Activated CD4-positive, alpha-beta T cell treated with anti-CD3 and anti-CD28 coated beads, Interleukin-2, amount 50 U/mL, for 16 hours (primary cell): ENCODE measurements at places on chromosomes 1 and 21.

DNA sequence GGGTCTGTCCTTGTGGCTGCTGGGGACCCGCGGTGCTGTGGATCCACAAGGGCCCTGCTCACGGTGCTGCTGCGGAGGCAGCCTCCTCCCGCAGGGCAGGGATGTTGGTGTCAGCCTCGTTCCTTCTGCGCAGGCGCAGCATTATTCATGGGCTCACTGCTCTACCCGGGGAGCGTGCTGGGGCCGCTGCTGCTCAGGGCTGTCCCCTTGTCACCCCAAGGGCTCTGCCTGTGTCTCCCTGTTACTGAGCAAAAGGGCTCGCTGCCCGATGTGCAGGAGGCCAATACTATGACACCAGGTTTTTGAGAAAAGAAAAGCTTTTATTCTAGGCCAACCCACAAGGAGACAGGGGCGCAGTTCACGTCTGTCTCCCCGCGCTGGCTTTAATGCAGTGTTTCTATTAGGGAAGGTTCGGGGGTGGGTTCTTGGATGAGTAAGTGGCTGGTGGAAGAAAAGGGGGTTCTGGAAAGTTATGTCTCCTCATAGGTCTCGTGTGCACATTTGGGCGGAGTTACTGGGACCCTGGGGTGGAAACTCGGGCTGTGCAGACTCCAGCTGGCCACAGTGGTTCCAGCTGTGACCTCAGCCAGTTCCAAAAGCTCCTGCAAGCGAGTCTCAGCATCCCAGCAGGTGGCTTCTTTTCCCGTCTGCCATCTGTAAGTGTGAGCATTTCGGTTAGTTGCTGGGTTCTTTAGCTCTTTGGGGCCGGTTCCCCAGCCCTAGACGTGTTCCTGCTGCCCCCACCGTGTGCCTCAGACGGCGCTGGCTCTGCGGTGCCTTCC, 40.8 kb upstream of the LRRC3 start:
- no peak for DNase-seq

DNA sequence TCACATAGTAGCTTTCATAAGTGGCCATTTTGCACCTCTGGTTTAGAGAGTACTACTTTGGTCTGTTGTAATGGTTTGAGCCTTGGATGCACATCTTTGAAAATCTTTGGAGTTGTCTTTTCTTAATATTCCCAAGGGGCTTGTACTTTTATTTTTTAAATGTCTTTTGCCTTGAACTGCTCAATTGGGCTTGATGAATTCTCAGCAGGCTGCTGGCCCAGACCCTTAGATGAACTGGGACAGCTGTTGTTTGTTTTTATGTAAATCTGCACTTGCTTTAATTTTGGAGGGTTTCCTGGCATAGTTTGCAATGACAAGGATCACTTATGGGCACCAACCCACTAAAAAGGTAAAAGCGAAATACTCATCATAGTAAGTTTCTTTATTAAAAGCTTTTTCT, 24.9 kb downstream of the NGF start:
- DNase-seq = no peak

GRCh38 chr1:27149084-27149761, 5.7 kb downstream of the SLC9A1 start:
- no peak for DNase-seq

DNA sequence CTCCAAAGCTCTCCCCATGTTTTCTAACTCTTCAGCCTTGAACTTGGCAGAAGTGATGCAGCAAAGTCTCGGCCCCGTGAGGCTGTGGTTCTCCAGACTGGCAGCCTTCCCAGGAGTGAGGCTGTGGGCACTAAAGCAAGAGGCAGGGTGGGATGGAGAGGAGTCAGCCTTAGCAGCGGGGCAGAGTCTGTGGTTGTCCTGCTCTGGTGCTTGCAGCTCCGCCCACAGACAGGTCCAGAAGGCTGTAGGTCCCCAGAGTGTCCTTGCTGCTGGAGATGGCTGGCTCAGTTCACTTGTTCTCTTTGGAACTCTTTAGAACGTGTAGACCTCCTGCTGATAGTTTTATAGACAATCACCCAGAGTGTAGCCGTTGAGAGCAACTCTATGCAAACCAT, 142.6 kb downstream of the AJAP1 start:
- DNase-seq = no peak

GRCh38 chr1:244046907-244047611, 4.0 kb upstream of the ZBTB18 start:
- no peak for DNase-seq

DNA sequence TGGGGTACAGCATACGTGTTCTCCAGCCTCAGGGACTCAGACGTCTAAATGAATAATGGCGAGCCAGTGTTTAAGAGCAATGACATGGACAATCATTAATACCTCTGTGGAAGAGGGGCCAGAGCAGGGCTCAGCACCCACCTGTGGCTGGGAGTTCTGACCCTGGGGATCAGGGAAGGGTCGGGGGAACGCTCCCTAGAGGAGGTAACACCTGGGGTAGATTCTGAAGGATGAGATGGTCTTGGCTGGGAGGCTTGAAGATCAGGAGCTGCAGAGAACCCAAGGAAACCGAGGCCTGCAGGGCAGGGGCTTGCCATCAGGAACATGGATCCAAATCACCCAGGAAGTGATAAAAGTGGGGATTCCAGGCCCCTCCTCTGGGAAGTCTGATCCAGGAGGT, 138.2 kb upstream of the RUNX3 start:
- no peak for DNase-seq

DNA sequence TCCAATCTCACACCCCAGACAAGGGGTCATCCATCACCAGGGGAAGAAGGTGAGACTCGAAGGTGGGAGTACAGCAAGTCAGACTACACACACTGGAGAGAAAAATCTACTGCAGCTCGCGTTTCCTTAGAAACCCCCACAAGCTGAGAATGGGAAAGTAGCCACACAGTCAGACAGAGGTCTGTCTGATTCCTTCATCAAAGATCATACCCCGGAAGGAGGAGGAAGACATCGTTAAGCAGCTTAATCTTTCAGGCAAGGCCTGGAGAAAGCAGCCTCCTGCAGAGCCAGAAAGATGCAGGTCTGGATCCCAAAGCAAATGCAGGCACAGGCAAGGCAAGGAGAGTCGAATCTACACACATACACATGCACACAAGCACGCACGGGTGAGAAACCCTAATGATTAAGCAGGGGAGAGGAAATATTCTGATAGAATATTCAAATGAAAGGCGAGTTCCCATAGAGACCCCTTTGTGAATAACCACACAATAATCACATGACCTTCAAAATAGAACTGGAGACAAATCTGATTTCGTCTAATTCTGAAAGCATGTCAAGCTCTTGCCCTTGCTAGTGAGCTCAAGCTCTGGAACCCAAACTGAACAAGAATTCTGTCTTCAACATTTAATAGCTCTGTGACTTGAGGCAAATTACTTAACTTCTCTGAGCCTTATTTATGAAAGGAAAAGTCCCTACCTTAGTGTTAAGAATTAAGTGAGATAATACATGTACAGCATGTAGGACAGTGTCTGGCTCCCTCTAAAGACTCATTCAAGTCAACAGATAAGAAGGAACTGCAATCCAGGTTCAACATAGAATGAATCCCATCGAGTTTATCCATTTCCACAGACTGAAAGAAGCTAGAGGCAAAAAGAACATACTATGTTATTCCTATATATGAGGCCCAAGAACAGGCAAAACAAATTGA, 387.8 kb downstream of the OMA1 start:
- DNase-seq = no peak

DNA sequence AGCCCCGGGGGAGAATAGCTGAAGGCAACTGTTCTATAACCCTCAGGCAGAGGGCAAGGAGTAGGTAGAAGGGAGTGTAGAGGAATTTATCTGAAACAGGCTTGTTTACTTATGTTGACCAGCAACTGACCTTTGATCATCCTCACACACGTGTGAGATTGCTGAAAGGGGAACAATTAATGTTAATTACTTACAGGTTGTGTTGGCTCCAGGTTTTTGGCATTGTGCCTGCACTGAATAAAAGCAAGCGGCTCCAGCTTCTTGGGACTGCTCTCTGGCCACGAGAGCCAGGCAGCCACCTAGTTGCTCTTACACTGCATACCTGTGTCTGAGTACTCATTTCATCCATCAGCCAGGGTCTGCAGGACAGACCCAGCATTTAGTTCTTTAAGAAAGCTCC, 41.3 kb upstream of the ARHGEF10L start:
- DNase-seq = no peak

DNA sequence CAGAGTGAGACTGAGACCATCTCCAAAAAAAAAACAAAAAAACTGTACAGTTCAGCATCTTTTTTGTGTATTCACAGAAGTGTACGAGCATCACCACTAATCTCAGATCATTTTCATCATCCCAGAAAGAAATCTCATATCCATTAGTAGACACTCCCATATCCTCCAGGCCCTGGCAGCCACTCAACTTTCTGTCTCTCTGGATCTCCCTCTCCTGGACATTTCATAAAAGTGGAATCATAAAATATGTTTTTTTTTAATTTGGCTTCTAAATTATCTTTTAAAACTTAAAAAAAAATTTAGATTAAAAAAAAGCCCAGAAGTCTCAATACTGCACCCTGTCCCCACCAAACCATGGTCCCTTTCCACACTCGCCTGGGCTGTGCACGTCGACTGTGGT, 22.1 kb downstream of the RIPPLY3 start:
- DNase-seq = no peak

- DNase-seq = peak; percentile 100
These were observed at the start of gene CCT8 for GRCh38 chr21:29073222-29074006. Gene CCT8, minus strand, starts transcription at chr21:29073648. Its CDS starts 58 bp downstream, at chr21:29073590.

GRCh38 chr1:24409535-24409934, 4.0 kb downstream of the STPG1 start:
- DNase-seq = no peak

DNA sequence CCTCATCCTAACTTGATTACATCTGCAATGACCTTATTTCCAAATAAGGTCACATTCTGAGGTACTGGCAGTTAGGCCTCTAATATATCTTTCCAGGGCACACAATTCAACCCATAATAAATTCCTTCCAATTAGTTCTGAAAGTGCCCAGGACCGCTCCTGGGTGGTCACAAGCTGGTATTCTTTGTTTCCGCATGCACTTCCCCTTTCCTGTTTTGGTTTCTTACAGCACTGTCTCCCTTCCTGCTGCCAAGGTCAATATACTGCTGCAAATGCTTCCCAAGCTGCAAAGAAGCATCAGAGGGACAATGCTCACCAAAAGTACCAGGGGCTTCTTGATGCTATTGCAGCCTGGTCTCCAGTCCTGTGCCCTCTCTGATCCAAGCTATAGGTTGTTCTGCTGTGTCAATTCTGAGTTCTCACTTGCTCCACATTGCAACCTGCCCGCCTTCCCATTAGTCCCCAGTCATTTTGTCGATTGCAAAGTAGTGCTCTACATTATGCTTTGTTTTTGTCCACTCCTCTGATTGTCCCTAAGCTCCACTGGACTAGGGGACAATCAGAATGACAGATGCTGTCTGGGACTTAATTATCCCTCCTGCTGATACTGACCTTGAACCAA, 13.9 kb upstream of the XPR1 start:
- DNase-seq = no peak

DNA sequence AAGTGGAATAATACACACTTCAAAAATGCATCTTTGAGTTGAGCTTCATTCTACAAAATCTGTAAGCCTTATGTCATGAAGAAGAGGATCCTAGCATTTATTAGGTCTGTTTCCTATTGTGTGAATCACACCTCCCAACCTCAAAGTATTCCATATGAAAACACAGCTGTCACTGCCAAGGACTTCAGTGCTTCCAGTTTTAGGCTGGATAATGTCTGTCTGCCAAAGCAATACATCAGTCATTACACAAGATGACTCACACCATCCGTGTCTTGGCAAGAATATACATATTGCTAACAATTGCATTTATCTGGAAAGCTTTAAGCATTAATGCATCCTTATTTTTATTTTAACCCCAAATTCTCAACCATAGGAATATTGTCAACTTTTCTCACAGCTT, 125.7 kb upstream of the TMPRSS15 start:
- no peak for DNase-seq

DNA sequence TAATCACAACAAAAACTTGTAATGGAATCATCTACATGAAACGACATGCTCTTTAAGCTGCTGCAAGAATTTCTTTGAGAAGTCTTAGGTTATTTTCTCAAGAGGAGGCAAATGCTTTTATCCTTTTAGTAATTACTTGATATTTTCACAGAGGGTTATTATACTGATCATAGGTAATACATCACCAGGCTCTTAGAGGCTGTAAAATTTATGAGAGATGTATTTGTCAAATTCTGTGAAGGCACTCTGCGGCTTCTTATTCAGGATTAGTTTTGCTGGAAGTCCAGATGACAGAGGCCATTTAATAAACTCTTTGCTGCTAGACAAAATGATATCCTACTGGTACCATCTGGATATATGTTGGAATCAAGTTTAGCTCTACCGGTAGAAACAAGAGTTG, 624.3 kb upstream of the BRINP3 start:
- DNase-seq = no peak

DNA sequence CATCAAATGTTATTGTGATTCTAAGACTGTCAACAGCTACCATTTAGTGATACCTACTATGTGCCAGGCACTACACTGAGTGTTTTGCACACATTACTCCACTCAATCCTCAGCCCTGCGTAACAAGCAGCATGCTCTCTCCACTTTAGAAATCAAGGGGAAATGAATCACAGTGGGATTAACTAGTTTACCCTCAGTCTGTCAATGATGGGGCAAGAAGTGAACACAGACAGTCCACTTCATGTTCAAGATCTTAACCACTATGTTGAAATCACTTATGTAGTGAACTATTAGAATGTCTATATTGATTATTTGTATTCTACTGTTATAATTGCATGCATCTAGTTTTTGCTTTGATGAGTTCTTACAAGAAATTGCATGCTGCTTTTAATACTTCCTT, 165.3 kb downstream of the LTN1 start:
- no peak for DNase-seq

DNA sequence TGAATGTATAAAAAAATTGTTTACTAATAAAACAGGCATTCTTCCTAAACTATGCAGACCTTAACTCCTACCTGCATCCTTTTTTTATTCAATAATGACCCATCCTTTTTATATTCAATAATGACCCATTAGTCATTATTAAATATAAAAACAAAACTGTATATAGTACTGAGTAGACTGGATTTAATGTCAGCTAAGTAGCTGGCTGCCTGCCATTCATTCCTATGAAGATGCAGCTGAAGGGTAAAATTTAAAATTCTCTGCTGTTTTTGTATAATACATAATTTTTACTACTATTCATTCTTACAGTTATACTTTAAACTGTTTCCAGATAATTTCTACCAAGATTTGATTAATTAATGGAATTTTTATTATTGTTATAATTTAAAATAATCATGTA, 79.3 kb downstream of the DENND1B start:
- DNase-seq = no peak
